ENCODE measurements at places on chromosomes 6 and 20.

DNA sequence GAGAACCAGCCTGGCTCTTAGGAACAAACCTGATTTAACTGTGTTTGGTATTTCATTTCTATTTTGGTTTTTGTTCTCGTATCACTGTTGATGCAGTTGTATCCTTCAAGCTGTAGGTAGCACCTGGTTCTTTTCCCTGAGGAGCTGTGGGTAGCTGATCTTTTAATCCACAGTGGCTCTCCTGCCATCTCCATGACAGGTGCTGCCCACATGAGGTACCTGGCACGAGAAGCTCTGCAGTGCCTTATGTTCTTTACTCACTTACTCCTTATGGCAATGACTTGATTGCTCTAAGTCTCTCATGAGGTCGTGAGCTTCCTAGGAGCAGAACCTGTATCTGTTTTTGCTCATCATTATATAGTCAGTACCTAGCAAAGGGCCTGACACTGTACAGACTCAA is 74.3 kb upstream of the EMILIN3 start:
- DNase-seq: no peak

DNA sequence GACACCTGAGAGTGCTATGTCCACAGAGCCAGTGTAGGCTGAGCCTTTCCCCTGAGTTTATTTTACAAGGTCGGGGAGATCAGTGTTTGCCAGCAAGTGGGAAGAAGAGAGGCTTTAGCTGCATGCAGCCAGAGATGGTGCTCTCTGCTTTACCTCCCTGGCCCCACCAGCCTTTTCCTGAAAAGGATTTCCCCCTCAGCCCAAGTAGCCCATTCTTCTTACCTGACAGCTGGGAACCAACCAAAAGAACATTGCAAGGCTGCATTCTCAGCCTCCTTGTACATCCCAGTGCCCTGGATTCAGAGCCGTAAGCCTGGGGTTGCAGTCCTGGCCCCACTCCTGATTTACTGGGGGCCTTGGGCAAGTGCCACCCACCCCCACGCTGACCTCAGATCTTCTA is 16.9 kb downstream of the SNPH start:
- DNase-seq: no peak

DNA sequence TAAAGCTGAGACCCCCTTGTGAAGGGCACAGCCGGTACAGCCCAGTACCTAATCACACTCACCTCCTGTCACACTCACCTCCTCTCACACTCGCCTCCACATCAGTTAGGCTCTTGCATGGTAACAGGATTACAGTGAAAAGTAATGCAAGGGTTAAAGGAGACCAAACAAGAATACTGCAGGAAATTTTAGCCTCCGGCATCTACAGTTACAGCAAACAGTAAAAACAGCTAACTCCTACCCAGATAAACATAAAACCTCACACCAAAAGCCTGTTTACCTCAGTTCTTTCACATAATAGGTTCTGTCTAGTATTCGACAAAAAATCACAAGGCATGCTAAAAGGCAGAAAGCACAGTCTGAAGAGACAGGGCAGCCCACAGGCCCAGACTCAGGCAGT is 55.6 kb downstream of the FARS2 start:
- DNase-seq: no peak

DNA sequence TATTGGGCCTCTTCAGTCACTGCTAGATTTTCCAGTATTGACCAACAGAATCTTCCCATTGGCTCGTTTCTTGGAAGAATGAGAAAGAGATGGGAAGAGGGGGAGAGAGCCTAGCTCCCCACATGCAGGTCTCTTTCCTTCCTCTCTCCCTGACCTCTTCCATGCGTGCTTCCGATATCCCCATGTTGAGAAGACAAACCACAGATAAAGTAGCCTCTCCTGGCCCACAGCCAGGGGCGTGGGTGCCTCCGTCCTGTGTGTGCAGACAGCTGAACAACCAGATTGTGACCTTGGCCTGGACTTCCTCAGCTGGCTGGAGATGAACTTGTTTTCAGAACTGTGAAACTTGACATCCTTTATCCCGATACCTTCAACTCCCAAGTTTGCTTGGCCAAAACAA is 71.0 kb downstream of the EDN3 start:
- DNase-seq: no peak

DNA sequence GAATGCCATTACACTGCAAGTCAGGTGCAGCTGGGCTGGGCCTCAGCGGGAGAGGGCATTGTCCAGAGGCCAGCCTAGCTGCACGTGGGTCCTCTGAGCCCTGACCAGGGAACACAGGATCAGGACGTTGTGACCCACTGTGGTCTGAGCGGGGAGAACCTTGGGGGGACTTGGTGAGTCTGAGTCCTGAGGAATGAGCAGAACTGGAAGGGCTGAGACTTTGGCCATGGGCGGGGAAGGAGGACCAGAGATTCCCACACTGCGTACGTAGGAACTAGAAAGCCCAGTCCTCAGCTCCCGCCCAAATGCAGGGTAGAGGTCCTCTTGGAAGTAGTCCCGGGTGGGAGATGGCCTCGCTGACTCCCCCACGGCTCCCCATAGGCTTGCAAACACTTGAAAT is 42.5 kb downstream of the GABRR2 start:
- DNase-seq: no peak

DNA sequence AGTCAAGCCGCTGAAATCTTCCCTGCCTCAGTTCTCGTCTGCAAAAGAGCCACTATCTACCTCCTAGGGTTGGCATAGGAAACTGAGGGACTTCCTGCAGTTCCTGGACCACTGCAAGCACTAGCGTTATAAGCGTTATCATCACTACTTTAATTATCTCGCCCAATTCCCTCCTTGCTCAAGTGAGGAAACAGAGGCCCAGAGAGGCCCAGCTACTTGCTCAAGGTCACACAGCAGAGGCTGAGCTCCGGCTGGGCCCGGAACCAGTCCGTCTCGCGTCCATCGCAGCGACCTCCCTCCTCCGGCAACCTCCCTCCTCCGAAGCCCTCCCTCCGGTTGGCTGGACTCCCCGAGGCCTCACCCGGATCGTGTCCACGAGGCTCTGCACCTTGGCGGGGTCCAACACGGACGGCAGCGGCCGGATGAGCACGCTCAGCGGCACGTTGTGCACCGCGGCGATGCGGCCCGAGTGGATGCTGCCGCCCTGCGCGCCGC is 338 bp downstream of the SRXN1 start:
- DNase-seq: no peak

- no peak for DNase-seq
Measured at GRCh38 chr6:165880686-165881085, 217.6 kb upstream of the PDE10A start.

GRCh38 chr6:169109411-169110220 is 144.0 kb downstream of the THBS2 start:
- DNase-seq: no peak

DNA sequence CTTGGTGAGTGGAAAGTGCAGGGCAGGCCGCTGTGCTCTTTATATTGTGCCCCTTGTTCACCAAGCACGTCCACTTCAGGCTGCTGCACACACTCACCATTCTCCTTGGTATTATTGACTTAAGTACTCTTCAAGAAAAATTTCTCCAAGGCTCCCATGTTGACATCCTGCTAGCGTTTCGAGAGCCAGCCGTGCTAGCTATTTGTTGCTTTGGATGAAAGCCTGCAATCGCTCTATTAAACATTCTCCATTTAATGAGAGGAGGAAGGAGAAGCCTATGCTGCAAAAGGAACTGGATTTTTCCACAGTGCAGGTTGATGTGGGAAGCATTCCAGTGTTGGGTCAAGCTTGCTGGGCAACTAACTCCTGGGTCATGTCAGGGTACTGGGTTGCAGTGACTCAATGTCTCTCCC is 113.5 kb downstream of the CD83 start:
- no peak for DNase-seq

DNA sequence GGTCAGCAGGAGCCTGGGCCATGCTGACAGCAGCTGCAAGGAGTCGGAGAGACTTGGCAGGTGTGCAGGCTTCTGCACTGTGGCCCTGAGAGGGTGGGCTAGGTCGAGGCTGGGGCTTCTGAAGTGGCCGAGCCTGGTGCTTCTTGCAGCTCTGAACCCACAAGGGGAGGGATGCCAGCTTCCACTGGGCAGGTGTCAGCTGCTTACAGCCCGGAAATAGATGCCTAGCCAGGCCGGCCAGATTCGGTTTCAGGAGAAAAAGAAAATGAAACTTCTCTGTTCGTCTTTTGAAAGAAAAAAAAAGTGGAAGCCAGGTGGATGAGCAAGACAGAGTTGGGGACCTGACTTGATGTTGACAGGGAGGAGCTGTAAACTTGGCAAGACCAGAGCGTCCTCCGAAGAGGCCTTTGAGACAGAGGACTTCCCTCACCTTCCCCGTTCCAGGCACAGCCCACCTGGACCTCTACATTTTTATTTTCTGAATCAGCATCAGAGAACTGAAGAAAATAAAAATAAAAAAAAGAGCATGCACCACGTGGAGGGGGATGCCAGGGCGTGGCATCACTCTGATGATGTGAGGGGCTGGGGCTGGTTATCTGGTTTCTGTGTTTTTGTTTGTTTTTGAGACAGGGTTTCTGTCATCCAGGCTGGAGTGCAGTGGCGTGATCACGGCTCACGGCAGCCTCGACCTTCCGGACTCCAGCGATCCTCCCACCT is at the start of gene ZBP1:
TSS of gene ZBP1 (minus strand) at position 153 of the 717 bp plus-strand sequence. CDS start at position 22, 131 bp downstream.
- peak; percentile 67 for DNase-seq

GRCh38 chr6:168162366-168162765 is 83.4 kb upstream of the FRMD1 start:
- no peak for DNase-seq

GRCh38 chr6:139982652-139983295 is 608.3 kb upstream of the CITED2 start:
- no peak for DNase-seq

DNA sequence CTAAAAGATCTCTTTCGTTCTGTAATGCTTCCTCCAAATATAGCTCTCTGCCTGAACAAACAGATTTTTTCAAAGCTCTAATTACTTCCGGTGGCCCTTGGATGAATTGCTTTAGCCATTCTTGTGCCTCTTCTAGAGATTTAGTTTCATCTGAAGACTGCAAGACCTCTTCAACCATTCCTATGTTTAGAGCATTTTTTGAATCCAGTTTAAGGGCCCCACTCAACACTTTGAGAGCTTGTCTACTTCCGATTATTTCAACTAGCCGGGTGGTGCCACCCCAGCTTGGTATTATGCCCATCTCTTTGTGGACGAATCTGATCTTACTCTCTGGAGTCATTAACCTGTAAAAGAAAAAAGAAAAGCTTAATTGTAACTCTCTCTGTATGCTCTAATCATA is 23.3 kb downstream of the RNF146 start:
- DNase-seq: no peak

DNA sequence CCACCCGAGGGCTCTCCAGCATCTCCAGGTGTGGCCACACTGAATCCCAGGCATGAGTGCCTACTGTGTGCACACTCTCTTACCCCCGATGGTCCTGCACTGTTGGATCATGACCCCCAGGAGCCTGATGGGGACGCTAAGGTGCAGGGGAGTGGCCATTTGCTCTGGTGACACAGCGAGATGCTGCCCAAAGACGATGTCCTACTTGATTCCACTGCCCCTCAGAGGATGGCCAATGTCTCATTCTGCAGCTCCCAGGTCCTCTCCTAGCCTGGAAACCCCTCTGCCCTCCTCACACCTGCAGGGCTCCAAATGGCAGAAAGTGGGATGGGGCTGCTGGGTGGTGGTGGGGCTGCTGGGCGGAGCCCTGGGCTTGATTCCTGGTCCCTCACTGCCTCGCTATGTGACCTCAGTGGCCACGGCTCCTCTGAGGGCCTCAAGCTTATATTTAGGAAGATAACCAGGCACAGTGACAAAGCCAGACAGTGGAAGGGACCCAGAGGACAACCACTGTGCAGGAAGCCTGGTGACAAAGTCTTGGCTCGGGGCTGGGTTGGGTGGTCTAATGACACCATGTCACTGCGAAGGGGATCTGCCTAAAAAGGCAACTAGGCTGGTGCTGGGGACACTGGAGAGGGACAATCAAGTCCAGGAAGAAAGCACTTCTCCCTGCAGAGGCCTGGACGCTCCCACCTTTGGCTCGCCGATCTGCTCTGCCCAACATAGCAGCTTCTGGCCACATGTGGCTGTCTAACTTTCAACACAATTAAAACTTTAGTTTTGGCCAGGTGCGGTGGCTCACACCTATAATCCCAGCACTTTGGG is 28.4 kb downstream of the TGM2 start:
- no peak for DNase-seq

GRCh38 chr6:25127076-25127837 is 151.9 kb upstream of the CARMIL1 start:
- no peak for DNase-seq

DNA sequence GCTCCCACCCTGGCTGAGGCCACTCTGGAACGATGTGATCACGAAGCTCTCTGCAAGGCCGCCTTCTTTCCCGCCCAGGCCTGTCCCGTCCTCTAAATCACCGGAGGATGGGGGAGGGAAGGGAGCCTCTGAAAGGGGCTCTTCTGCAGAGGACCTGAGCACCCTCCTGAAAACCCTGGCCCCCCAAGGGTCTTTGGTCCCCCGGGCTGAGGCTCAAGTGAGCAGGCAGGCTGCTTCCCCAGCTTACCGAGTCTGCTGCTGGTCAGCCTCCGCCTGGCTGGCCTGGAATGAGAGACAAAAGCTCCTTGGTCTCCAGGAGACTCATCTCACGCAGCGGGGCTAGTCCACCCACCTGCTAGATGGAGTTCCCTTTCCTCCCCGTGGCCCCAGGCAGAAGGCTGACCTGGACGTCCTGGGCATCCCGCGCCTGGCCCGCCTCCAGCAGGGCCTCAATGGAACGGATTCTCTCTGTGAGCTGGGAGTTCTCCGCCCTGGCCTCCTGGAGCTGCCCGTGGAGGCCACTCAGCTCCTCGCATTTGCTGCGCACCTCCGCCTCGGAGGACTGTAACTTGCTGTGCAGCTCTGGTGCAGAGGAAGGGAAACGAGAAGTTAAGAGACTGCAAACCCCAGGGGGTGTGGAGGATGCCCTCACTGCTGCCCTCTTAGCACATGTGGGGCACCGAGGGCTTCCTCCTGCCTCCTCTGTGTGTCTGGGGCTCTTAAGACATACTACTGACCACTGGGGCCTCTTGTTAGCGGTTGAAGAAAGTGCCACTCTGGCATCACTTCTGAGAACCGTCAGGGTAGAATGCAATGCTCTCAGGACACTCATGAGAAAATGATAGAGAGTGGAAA is 54.7 kb downstream of the RRBP1 start:
- DNase-seq: no peak

DNA sequence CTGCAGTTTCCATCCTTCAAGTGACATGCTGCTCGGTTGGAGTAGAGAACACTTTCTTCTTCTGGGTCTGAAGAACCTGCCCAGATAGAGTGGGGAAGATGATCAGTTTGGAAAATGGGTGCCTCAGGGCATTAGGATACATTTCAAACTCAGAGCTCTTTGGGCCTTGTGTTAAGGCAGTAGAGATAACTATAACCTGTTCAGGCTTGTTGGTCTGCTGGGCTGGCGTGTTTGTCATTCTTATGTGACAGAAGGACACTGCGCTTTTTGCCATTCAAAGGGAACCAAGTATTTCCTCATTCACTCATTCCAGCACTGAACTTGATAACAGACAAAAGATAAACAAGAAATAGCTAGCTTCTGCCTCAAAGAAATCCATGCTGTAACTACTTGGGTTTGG is 3.8 kb downstream of the TOMM34 start:
- no peak for DNase-seq

Data from CD4-positive, alpha-beta T cell treated with Interleukin-6 at 100 ng/mL for 8 hours (primary cell).